Stimulated activated CD4-positive, alpha-beta T cell treated with anti-CD3 and anti-CD28 coated beads, TNF-alpha, amount 100 ng/mL, for 48 hours (primary cell): ENCODE measurements at places on chromosomes 11 and 22.
A peak's percentile ranks its signal among the peaks of the same experiment; 100 is the strongest.

DNA sequence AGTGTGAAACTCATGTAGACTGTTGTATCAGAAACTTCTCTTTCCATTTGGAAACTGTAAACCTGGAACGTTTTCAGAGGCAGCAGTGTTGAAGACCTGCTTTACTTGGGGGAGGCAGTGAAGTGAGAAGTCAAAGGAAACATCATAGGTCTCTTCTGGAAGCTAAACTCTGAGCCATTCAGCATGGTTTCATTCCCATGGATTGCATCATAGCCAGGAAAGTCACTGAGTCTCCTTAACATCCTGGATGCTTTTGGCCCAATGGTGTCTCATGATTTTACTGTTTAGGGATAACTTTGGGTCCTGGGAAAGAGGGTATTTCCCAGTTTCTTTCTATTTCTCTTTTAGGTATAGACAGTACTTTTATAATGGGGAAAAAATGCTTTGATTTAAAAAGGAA is 153.2 kb upstream of the E2F8 start:
- DNase-seq, result no peak

DNA sequence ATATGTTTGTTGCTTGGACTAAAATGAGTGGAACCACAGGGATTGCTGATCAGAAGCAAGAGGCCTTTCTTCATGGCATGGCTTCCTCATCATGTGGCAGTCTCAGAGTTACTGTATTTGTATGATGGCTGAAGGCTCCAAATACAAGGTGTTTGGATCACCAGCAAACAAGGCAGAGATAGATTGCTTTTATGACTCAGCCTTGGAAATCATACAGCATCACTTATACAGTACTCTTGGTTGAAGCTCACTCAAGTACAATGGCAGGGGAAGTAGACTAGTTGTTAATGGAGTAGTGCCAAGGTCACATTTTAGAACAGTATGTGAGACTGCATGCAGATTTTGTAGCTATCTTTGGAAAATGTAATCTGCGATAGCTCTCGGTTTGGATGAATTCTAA is 16.6 kb downstream of the CAPRIN1 start:
- no peak for DNase-seq

DNA sequence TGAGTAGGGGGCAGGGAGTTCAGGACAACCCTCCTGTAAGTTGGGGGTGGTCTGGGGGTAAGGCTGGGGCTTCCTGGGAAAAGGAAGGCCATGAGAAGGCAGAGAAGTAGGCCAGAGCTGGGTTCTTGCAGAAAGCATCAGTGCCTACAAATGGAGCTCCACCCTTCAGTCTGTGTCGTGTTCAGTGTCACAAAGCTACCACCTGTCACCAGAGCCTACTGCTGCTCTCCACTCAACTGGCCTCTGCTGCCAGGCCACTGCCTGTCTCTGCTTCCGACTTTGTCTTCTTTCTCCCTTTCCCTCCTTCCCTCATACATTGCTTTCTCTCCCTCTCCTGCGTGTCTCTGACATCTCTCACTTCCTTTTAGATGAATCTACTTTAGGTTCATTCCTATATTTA is 3.4 kb upstream of the WBP2NL start:
- DNase-seq, result no peak

DNA sequence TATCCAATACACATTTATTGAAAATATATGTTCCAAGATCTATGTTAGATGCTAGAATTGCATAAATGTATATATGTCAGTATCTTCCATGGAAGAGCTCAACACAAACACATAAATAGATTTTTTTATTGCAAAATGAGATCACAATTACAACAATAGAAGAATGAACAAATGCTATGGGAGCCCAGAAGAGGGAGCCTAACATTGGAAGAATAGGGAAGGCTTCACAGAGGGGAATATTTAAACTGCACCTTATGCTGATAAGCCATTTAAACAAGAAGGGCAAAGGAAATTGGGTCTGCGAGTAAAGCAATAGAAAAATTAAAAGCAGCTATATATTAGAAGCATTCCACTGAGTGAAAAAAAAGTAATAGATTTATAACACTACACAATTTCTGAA is 96.1 kb upstream of the LRRC55 start:
- no peak for DNase-seq

GRCh38 chr11:27926981-27927481 is 180.9 kb downstream of the KIF18A start:
- no peak for DNase-seq

DNA sequence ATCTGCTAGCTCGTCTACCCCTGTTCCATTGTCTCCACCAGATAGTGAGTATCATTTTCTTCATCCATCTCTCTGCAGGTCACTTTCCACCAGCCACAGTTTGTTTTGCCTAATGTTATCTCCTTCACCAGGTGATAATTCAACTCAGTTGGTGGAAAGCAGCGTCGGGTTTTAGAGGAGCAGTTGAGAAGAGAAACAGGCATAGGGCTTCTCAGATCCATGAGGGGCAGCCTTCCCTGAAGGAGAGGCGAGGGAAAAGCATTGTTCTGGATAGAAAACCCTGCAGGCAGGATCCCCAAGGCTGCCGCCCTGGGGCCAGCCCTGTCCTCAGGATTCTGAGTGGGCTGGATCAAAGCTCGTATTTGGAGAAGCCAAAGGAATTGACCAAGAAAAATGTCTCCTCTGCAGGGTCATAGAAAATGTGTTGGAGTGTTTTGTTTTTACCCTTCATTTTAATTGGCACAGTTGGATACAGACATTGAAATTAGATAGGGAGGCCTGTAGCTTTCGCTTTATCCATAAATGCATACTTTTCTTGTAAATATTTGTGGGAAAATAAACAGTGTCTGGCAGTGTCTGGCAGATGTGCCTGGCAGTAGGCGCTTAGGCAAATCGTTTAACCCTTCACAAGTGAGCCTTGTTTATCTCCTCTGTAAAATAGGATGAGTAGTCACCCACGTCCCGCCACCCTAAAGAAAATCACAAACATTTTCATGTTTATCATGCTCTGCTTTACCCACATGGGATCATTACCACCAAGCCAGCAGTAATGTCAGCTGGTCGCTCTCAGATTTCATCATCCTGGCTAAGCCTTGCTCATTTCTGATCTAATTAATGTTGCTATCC is 73.4 kb upstream of the TTC12 start:
- no peak for DNase-seq

- DNase-seq, result no peak
Observed at GRCh38 chr11:66068923-66069714, 953 bp upstream of the PACS1 start.

GRCh38 chr22:49271831-49272230 is 555.8 kb downstream of the BRD1 start:
- DNase-seq, result no peak

GRCh38 chr22:28259774-28260312 is 340.8 kb upstream of the PITPNB start:
- no peak for DNase-seq

DNA sequence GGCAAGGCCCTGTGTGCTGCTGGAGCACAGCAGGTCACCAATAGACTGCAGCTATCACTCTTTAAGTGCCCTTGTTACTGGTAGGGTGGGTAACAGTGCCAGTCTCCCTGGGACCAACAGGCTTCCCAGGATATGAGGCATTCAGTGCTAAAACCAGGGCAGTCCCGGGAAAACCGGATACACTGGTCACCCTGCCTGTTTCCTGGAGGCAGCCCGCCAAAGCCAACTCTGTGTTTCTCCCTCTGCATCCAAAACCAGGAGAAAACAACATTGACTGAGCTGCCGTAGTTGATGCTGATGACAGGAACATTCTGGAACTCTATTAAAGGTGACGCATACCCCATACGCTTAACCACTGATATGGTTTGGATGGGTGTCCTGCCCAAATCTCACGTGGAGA is 149.1 kb downstream of the SHANK2 start:
- DNase-seq, result no peak

- no peak for DNase-seq
Observed at GRCh38 chr22:20777420-20778177, 3.7 kb downstream of the SERPIND1 start.

- no peak for DNase-seq
Observed at GRCh38 chr11:111062420-111062819, 183.1 kb upstream of the POU2AF2 start.

DNA sequence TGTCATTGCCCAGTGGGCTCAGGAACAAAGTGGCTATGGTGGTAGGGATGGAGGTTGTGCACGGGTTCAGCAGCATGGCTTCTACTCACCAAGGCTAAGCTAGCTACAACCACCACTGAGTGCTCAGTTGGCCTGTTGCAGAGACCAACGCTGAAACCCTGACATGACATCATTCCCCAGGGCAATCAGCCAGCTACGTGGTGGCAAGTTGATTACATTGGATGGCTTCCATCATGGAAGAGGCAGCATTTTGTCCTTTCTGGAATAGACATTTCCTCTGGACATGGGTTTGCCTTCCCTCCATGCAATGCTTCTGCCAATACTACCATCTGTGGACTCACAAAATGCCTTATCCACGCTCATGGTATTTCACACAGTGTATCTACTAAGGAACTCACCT is 634.3 kb downstream of the OPCML start:
- DNase-seq, result no peak

- no peak for DNase-seq
Observed at GRCh38 chr11:117369534-117369933, 41.9 kb downstream of the CEP164 start.

GRCh38 chr22:35383679-35384071 is 2.8 kb downstream of the HMOX1 start:
- no peak for DNase-seq

- peak; percentile 42 for DNase-seq
Observed at GRCh38 chr11:60915248-60915914, 1.4 kb downstream of the TMEM109 start.

DNA sequence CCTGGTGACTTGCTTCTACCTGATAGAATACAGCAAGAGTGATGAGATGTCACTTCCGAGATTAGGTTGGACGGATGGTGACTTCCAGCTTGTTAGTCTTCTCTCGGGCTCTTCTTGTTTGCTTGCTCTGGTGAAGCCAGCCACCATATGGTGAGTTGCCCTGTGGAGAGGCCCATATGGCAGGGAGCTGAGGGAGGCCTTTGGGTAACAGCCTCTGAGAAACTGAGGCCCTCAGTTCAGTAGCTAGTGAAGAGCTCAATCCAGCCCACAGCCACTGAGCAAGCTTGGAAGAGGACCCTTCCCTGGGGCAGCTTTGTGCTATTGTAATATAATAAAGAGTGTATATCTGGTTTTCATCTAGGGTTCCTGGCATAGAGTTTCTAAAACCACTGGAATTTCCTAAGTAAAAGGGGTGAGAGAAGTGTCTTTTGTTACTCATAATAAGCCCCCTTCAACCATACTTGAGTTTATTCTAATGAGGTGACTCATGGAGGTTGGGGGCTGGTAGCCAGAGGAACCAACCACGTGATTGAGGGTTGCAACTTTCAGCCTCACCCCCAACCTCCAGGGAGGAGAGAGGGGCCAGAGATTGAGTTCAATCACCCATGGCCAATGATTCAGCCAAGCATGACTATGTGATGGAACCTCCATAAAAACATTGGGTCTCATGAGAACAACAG is 8.0 kb upstream of the TPCN2 start:
- DNase-seq, result peak; percentile 16

DNA sequence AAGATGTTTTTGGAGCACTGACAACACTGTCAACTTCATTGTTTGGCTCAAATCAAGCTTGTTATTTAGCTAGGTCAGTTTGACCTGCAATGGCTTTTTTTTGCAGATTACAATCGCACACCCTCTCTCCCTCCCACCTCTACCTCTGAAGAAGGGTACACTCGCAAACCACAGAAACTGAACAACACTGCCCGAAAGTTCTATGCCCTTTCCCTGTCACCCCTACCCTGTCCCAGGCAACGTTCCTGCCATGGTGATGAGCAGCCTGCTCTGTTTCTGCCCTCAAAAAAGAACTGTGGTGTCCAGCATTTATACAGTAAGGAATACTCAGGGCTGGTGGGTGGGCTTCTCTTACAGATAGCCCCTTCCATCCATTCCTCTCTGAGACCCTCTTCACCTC is 33.7 kb downstream of the SC5D start:
- DNase-seq, result no peak

DNA sequence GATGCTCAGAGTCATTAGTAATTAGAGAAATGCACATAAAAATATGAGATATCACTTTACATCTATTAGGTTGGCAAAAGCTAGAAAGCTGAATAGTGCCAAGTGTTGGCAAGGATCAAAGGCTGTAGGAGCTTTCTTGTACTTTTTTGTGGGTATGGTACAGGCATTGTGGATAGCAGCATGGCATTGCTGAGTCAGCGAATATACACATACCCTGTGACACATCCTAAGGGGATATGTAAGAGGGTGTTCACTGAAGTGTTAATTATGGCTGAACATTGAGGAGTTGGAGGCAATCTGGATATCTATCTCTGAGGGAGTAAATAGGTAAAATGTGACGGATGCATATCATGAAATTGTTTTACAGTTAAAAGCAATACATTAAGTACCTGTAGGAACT is 27.0 kb upstream of the IL18BP start:
- no peak for DNase-seq

DNA sequence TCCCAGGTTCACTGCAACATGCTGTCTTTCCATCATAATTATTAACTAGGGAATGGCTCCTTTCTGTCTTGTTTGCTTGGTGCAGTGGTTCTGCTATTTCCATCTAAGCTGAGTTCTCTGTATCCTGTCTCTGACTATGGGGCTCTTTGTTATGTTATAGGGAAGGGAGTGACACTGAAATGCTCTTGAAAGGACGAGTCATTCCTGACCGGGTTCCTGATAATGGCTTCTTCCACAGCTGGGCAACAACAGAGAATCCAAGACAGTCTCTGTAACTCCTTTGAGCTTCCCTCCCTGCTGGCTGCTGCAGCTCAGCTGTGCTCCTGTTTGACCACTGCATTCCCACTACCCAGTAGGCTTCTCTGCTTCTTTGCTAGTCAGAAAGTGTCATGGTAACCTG is 24.1 kb downstream of the OR2AT4 start:
- DNase-seq, result no peak

DNA sequence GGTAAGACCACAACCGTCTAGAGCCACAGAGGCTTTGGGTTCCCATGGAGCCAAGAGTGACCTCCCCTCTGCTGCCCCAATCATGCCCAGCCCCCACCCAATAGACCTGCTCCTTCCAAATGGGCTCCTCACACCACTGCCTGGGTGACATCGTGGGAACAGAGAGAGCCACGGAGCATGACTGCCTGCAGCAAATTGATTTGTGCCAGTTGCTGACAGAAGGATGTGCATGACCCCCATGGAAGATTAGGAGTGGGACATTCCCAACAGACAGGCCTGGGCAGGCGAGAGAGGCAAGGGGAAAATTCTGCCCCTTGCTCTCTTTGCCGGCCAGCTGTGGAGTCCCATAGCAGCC is 88.5 kb downstream of the TENM4 start:
- DNase-seq, result no peak

GRCh38 chr22:27317096-27317495 is 484.5 kb downstream of the MN1 start:
- no peak for DNase-seq

DNA sequence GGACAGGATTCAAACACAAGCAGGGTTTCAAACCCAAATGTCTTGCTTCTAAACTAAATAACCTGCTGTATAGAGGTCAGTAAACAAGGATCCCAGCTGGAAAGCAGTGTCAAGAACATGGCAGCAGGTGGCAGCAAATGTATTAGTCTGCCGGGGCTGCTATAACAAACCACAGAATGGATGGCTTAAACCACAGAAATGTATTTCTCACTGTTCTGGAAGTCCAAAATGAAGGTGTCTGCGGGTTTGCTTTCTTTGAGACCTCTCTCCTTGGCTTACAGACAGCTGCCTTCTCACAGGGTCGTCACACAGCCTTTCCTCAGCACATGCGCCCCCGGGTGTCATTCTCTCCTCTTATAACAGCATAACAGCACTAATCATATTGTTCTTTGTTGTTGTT is 65.1 kb upstream of the LRRC55 start:
- DNase-seq, result no peak
